Activated T-cell treated with anti-CD3 and anti-CD28 coated beads, Interleukin-2, amount 50 U/mL, for 1 hour (primary cell): ENCODE measurements at places on chromosomes 3 and 15.

DNA sequence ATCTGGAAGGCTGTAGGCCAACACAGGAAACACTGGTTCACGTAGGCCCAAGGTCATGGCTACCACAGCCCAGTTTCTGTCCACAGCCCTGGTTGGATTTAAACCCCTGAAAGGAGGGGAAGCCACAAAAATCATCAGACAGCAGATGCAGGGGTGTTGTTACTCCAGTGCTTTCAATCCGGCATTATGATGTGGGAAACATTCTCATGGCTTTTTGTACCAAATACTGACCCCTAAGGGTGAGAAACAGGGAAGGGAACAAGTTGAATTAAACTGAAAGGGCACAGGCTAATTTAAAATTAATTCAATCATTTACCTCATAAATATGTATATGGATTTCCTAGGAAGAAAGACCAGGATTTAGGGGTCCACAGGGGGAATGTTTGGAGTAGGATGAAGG is 375.6 kb downstream of the CTNNB1 start:
- no peak for DNase-seq

GRCh38 chr15:40968290-40969085 is 15.2 kb downstream of the CHAC1 start:
- DNase-seq: no peak

DNA sequence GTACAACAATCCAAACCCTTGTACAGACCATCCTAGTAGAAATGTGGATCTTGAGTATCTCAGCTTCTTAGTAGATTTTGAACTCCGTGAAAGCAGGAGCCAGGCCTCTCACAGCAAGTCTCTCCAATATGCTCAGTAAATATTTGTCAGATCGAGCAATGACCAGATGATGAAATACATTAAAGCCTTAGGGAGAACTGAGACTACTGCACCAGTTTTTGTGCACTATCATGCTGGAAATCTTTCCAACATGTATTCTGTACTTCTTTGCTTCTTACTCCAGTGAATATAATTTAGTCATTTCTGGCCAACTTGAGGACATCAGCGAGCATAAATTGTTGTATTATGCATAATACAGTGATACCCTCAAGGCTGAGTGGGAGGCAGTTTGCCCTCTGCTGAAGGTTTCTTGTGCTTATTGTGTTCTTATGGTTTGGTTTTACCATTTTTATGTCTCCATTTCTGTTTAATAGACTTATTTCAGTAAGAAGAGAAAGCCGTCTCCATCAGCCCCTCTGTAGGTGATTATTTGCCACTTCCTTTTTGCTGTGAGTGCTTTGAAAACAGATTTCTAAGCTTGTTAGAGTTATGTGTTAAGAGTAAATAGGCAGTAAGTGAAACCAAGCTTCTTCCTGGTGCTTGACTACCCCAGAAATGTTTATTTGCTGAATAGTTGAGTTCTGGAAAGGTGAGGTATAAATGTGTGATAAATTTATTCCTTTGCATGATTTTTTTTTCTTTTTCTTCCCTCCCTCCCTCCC is 147.1 kb downstream of the PGPEP1L start:
- DNase-seq: no peak

DNA sequence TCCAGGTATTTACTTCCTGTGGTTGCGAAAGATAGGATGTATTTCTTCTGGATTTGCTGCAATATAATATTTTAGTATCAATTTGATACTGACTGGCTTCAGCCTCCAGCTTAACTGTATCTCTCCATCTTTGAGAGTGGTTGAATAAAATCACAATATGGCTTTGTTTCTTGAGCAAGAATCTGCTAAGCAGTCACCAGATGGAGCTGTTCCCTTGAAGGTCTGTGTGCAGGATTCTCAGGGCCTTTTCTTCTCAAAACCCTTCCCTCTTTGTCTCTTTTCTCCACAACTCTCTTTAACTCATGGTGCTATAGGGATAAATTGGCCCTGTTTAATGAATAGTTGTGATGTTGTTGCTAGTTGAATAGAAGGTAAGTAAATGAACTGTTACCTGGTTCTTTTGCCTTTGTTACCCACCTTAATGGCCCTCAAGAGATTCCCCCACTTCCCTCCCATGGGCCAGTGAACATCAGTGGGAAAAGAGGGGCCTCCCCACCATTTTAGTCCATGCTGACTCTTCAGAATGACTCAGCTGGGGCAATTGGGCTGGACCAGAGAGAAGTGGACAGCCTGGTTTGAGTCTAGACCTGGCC is 34.8 kb upstream of the RAB6B start:
- no peak for DNase-seq

GRCh38 chr3:39855517-39855916 is 46.1 kb downstream of the MYRIP start:
- no peak for DNase-seq

DNA sequence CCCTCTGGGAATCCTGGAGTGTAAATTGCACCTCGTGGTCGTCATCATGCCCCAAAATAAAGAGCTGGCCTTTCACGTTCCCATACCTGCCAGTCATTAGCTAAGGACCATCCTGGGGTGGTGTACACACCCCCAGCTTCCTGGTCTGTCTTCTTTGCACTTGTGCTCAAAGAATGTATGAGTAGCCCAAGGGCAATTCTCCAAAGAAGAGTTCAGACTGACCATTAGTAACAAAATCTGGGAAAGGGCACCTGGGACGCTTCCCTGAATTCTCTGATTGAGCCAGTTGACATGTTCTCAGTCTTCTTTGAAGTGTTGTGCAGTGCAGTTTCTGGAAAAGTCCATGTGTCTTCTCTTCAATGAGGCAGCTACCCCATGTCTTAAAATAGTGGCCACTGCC is 34.8 kb downstream of the FAM3D start:
- no peak for DNase-seq

DNA sequence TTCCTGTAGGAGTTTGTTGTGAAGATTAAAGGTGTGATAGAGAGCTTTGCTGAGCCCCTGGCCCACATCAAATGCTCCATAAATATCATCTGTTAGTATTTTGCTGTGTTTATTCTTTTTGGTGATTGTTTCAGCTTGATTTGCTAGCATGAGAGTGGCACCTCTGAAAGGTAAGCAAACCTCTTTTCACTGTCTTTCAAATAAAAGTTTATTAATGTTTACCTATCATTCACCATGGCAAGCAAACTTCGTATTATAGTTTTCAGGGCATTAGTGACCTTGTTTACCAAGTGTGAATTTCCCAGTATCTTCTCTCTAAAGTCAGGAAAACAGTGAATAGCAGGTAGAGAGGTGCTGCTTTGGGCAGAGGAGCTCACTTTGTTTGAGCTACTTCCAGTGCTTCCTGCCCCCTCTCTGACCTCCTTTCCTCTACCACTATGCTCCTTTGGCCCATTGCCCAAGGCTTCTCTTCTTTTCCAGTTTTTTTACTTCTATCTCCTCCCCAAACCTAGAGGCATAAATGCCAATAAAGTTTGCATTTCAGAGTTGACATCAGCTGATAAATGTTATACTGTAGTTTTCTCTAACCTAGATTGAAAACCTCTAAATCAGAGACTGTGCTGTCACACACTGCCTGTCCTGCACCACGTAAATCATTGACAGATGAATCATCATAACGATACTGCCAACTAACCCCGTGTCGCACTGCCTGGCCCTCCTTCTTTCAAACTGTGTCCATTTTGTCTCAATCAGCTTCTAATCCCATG is 569.0 kb downstream of the TUSC7 start:
- no peak for DNase-seq

DNA sequence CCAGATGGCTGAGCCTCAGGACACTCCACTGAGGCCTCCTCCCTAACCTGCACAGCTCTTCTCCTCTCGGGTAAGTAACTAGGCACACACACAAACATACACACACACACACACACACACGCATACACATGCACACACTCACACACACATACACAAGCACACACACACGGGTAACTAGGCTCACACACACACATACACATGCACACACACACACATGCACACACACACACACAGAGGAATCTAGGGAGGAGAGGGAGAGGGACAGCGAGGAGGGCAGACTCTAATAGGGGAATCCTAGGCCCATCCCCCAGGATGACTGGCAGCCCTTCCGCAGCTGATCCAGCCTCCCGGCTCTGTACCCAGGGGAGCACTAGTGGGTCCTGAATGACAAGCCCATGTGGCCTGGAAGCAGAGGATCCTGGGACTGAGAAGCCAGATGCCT is 177.4 kb upstream of the LINGO1 start:
- DNase-seq: no peak

DNA sequence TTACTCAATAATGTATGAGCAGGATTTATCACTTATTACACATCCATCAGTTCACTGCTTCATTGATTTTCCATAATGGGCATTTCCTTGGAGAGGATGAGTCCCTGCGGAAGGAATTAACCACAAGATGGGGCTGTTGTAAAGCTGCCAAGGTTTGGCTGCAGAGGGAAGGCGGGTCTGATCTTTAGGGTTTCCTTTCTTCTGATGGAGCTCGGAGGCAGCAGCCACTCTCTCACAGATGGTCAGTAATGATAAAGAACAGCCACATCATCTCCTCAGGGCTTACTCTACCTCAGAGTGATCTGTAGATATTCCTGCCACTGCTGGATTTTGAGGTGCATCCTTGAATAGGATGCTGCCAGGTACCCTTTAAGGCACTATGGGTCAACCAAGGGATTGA is 115.2 kb downstream of the USP13 start:
- no peak for DNase-seq

DNA sequence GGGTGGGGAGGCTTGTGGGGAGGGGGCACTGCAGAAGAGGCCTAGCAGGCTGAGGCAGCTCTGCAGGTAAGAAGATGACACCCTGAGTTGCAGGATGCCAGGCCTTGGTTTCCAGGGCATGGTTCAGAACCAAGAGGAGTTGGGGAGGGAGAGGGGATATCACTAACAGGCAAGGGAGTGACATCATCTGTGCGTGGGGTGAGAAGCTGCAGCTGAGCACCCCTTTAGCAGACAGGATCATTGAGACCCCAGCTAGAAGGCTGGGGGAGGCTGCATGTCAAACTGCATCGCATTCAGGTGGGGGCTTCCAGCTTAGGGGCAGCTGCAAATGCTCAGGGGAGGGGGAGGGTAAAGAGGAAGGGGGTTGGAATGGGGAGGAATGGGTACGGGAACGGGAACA is 23.0 kb downstream of the CACNA2D2 start:
- no peak for DNase-seq

DNA sequence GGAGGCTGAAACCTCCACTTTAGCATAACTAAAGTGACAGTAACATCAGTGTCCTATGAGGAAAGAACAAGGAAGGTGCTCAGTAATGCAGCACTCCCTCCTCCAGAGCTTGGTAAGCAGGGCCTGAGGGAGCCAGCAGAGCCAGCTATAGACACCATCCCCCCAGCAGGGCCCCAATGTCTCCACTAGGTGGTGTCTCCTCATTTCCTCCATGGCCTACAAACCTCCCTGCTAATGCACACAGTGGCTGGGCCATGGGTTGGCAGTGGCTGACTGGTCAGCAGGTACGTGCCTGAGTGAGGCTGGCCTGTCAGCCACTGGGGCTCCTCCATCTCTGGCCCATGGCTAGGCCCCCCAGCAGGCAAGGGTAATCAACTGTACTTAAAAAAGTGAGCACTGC is 13.6 kb downstream of the MRPS25 start:
- DNase-seq: peak; percentile 52

GRCh38 chr3:35867791-35868190 is 228.5 kb downstream of the ARPP21 start:
- DNase-seq: no peak

GRCh38 chr3:161070252-161070930 is 34.8 kb downstream of the B3GALNT1 start:
- DNase-seq: no peak

- DNase-seq: no peak
Measured at GRCh38 chr15:42736178-42736792, 643 bp downstream of the CDAN1 start.

DNA sequence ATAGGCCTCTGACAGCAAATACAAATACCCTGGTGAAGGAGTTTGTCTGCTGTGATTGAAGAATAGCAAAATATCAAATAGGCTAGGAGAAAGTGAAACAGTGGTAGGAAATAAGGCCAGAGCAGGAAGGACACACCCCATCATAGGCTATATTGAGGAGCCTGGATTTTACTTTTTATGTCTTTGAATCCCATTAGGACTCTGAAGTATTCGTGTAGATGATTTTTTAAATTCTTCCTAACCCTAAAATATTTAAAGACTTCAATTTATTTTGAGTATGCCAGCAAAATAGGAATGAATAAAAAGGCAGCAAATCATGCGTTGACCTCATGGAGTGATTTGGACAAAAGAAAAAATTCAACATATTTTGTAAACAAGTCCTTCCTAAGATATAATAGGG is 562.8 kb downstream of the NAALADL2 start:
- no peak for DNase-seq

- DNase-seq: no peak
Measured at GRCh38 chr3:98553021-98553563, 21.3 kb downstream of the GPR15 start.

GRCh38 chr15:51263726-51264125 is 74.7 kb downstream of the CYP19A1 start:
- no peak for DNase-seq

DNA sequence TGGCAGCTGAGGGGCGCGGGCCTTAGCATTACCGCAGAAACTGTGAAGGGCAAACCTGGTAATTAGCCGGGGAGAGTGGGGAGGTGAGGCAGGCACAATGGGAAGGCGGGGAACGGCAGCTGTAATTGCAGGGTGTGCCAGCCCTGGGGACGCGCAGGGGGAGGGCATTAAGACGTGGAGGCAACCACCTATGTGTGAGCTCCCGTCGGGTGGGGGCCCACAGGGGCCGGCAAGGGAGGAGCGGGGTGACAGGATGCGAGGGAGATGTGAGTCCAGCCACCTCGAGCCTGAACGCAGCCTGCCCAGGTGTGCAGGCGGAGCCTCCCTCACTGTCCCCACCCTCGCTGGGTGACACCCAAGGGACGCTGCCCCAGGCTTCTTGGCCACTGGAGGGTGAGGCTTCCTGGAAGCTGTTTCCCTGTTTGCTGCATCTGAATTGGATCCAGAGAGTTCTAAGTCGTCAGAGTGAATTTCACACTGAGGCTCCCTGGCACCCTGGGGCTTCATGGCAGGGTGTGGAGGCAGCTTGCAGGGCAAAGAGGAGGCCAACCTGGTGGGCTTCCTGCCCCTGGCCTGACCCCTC is 130.6 kb upstream of the MEF2A start:
- peak; percentile 14 for DNase-seq

DNA sequence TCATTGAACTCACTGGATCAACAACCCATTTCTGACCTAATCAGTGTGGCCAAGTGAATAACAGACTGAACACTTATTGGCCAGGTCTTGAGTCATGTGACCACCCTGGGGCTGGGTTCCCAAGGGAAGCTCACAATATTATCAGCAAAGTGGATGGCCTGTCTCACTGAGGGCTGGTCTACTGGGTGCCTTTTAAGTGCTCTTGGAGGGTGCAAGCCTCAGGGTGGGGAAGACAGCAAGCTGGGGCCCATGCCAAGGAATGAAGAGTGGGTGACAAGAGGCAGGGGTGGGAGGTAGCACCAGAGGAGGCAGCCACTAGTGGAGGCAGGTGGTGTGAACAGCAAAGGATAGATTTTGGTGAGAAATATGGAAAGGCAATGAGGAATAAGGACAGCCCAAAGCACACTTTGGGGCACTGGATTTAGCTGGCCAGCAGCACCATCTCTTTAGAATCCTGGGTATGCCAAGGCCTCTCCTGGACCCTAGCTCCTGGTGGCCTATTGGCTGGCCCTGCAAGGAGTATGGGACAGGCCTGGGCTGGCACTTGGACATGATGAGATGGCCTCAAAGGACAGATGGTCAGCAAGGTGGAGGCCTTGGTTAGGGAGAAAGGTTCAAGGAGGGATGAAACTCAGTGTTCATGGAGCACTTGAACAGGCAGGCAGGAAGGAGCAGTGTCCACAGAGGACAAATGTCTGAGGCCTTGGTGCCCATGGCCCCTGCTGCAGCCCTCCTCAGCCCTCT is 34.2 kb downstream of the HMCES start:
- DNase-seq: no peak
